ENCODE measurements at places on chromosomes 3 and 15.

DNA sequence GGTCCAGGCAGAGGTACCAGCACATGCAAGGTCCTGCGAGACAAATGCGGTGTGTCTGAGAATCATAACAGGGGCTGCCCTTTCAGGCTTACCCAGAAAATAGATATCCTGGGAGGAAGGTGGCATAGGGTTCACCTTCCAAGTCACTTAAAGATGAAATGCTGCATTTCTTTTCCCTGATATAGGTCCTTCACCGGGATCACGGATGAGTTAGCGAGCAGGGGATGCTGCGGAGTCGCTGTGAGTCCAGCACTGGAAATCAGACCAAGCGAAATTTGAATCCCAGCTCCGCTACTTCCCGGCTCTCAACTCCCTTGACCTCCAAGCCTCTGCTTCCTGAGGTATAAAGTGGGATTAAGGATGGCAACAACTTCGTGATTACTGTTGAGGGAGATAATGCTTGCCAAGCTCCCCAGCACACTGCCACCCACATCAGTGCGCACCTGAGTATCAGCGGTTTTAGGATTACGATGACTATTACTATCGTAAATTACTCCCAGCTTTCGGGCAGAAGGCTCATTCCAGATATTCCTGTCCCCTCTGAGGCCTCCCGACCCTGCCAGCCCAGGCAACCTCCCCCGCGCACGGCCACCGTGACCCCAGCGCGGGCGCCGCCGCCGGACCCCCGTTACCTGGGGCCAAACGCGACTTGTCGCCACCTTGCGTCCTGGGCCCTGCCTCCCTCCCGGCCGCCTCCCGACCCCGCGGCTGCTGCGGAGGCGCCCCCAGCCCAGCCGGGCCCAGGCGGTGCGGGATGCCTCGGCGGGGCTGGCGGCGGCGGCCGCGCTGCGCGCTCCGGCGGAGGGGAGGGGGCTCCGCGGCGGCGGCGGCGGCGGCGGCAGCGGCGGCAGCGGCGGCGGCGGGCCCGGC is 589 bp upstream of the GPR27 start:
- DNase-seq, result no peak

GRCh38 chr3:52233968-52234367 is 5.0 kb downstream of the TWF2 start:
- no peak for DNase-seq

GRCh38 chr3:57184526-57184925 is 15.3 kb downstream of the HESX1 start:
- no peak for DNase-seq

- no peak for DNase-seq
Measured at GRCh38 chr3:66405701-66406091, 95.1 kb downstream of the LRIG1 start.

DNA sequence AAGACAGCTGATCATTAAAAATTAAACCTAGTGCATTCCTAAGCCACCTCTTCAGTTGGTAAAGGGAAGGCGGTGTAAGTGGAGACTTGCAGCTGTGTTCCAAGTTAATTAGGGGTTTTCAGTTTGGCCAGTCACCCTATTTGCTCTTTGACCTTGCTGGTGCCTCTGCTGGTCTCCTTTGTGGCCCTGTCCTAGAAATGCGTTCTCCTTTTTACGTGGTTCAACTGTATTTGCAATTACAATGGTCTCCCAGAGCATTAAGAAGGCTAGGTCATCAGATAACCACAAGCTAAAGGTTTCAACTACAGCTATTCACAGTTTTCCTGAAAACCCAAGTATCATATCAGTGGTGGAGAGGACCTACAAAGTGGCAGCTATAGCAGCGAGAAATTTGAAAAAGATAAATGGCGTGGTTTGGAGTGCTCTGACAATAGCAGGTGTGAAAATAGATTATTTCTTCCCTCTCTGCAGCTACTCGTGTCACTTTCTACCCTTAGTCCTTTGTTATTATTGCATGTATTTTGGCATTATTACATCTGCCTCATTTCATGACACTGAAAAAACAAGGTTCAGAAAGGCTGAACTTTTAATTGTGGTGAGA is 203.5 kb upstream of the TBC1D5 start:
- DNase-seq, result no peak
